ENCODE measurements at places on chromosomes 1 and 21.

GRCh38 chr1:109891930-109892329 is 18.7 kb upstream of the CSF1 start:
- DNase-seq = no peak

GRCh38 chr1:204203206-204203767 is 7.0 kb upstream of the KISS1 start:
- DNase-seq = no peak

GRCh38 chr21:34813266-34813894 is 144.6 kb downstream of the CLIC6 start:
- peak; percentile 79 for DNase-seq

- DNase-seq = no peak
Measured at GRCh38 chr1:212749821-212750535, 41.6 kb downstream of the NSL1 start.

GRCh38 chr1:113784104-113784779 is 25.0 kb upstream of the PHTF1 start:
- DNase-seq = peak; percentile 36

GRCh38 chr21:42850463-42850862 is 28.9 kb downstream of the WDR4 start:
- no peak for DNase-seq

- DNase-seq = no peak
Measured at GRCh38 chr1:56359056-56359455, 220.3 kb downstream of the PLPP3 start.

Measured in CD14-positive monocyte (primary cell).